CD8-positive, alpha-beta memory T cell (primary cell): ENCODE measurements at places on chromosomes 4 and X. TPM values are rescaled to one million over a fixed set of nuclear protein-coding genes. Genes with fewer than 3 reads are reported as not detected.

The VCX gene
- polyA plus RNA-seq: not detected

The NMU gene
- 2.2 TPM for polyA plus RNA-seq

- no peak overlapping the region for H3K27ac ChIP-seq
- H3K36me3 ChIP-seq: no peaks in the 10 kb centered on the region
- no peaks in the 10 kb centered on the region for H3K4me1 ChIP-seq
- H3K27me3 ChIP-seq: no peaks in the 10 kb centered on the region
Observed at GRCh38 chrX:802846-803245, 172.3 kb downstream of the SHOX start.

The GRIPAP1 gene
- 21.2 TPM for polyA plus RNA-seq

- DNase-seq: no peak
- no peaks in the 10 kb centered on the region for H3K27me3 ChIP-seq
- no peaks in the 10 kb centered on the region for H3K36me3 ChIP-seq
- H3K4me3 ChIP-seq: no peak overlapping the region
- no peaks in the 10 kb centered on the region for H3K4me1 ChIP-seq
Observed at GRCh38 chr4:125758438-125758837, 443.7 kb downstream of the FAT4 start.

The AP1AR gene
- polyA plus RNA-seq: 27.5 TPM

GRCh38 chr4:67880866-67881610 lies 2.8 kb downstream of the TMPRSS11D start:
- H3K4me3 ChIP-seq: no peak overlapping the region
- DNase-seq: no peak
- no peaks in the 10 kb centered on the region for H3K36me3 ChIP-seq
- H3K27me3 ChIP-seq: no peaks in the 10 kb centered on the region
- no peak overlapping the region for H3K27ac ChIP-seq

DNA sequence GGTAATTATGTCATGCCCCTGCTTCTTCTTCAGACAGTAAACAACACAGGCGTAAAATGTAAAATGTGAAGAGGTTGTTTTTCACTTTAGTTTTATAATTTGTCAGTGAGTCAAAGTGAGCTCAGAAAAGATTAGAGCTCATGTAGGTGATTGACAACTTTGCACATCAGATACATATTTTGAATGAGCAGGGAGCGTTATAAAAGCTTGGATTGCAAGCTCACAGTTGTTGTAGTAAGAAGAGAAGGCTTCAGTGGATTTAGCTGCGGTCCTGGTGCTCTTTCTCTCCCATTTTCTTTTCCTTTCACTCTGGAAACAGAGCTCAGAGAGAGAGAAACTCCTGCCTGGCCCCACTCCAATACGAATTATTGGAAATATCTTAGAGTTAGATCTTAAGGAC lies 26.4 kb downstream of the MTMR1 start:
- no peak overlapping the region for H3K27ac ChIP-seq
- H3K27me3 ChIP-seq: no peaks in the 10 kb centered on the region
- no peaks in the 10 kb centered on the region for H3K36me3 ChIP-seq
- DNase-seq: no peak

- H3K36me3 ChIP-seq: no peaks in the 10 kb centered on the region
- no peaks in the 10 kb centered on the region for H3K4me1 ChIP-seq
- no peak overlapping the region for H3K27ac ChIP-seq
- H3K27me3 ChIP-seq: no peaks in the 10 kb centered on the region
Observed at GRCh38 chr4:104868958-104869357, 277.7 kb upstream of the TET2 start.

- no peaks in the 10 kb centered on the region for H3K36me3 ChIP-seq
- no peak overlapping the region for H3K27ac ChIP-seq
- no peak for DNase-seq
- no peak overlapping the region for H3K4me3 ChIP-seq
- H3K27me3 ChIP-seq: no peaks in the 10 kb centered on the region
Observed at GRCh38 chr4:79820427-79820826, 252.6 kb downstream of the ANTXR2 start.

DNA sequence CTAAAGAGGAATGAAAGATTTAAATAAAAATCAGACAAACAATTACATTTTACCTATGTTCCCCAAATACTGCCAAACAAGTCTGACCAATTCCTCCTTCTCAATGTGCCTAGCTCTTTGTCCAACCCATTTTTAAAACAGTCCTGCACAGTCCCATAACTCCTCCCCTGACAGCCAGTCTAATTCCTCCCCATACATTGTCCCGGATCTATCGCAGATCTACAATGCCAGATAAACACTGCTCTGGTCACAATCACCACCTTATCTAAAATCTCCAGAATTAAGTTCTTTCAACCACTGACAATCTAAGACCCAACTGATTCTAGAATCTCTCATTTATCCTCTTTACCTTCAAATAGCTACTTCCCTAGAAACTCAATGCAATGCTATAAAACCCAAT lies 176.0 kb downstream of the APBB2 start:
- no peaks in the 10 kb centered on the region for H3K27me3 ChIP-seq
- H3K36me3 ChIP-seq: no peaks in the 10 kb centered on the region
- H3K4me1 ChIP-seq: no peaks in the 10 kb centered on the region
- DNase-seq: no peak
- no peak overlapping the region for H3K4me3 ChIP-seq
- no peak overlapping the region for H3K27ac ChIP-seq

- no peaks in the 10 kb centered on the region for H3K4me1 ChIP-seq
- H3K4me3 ChIP-seq: no peak overlapping the region
- H3K27me3 ChIP-seq: no peaks in the 10 kb centered on the region
- no peak overlapping the region for H3K27ac ChIP-seq
- DNase-seq: no peak
Observed at GRCh38 chr4:16641971-16642370, 256.5 kb downstream of the LDB2 start.

- no peaks in the 10 kb centered on the region for H3K36me3 ChIP-seq
- no peak for DNase-seq
- no peaks in the 10 kb centered on the region for H3K27me3 ChIP-seq
- no peak overlapping the region for H3K27ac ChIP-seq
- no peak overlapping the region for H3K4me3 ChIP-seq
Observed at GRCh38 chr4:116705466-116705865, 379.9 kb downstream of the TRAM1L1 start.

The MAGEA4 gene
- polyA plus RNA-seq: not detected

DNA sequence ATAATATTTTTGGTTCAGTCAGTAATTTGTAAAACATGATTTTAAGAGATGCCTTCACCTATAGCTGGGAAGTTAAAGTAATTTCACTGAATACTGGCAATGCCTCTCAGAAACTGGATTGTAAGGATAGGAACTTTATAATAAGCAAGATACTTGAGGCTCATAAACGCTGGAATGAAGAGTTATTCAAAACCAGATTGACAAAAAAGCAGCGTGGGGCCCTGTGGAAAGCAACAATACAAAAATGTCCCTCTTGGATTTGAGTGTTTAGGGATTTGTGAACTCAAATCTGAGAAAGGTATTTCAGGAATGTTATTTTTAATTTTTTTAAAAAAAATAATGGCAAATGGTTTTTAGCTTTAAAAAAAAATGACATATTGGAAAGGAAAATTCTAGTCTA lies 94.6 kb downstream of the ANK2 start:
- no peaks in the 10 kb centered on the region for H3K4me1 ChIP-seq
- no peak overlapping the region for H3K27ac ChIP-seq
- no peaks in the 10 kb centered on the region for H3K27me3 ChIP-seq
- no peak overlapping the region for H3K4me3 ChIP-seq
- no peaks in the 10 kb centered on the region for H3K36me3 ChIP-seq

The SSR4 gene
- 567 TPM for polyA plus RNA-seq

The RAI2 gene
- polyA plus RNA-seq: 0.32 TPM

The CABS1 gene
- polyA plus RNA-seq: not detected

- no peak overlapping the region for H3K27ac ChIP-seq
- no peaks in the 10 kb centered on the region for H3K4me1 ChIP-seq
- no peaks in the 10 kb centered on the region for H3K27me3 ChIP-seq
- no peak overlapping the region for H3K4me3 ChIP-seq
- DNase-seq: no peak
- no peaks in the 10 kb centered on the region for H3K36me3 ChIP-seq
Observed at GRCh38 chrX:64150775-64151174, 54.7 kb downstream of the AMER1 start.

DNA sequence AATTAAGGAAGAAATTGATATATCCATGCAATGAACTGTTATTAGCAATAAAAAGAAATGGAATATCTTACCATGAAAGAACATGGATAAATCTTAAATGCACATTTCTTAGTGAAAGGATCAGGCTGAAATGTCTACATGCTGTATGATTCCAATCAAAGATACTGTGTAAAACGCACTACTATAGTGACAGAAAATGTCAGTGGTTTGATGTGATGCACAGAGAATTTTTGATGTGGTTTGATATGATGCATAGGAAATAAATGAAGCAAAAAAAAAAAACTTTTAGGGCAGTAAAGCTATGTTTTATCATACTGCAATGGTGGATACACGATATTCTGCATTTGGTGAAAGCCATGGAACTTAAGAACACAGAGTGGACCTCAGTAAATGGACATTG lies 547.6 kb downstream of the GABRG1 start:
- no peaks in the 10 kb centered on the region for H3K36me3 ChIP-seq
- no peaks in the 10 kb centered on the region for H3K4me1 ChIP-seq
- no peaks in the 10 kb centered on the region for H3K27me3 ChIP-seq
- H3K27ac ChIP-seq: no peak overlapping the region
- DNase-seq: no peak

- no peaks in the 10 kb centered on the region for H3K4me1 ChIP-seq
- H3K4me3 ChIP-seq: no peak overlapping the region
- H3K27me3 ChIP-seq: no peaks in the 10 kb centered on the region
- no peak overlapping the region for H3K27ac ChIP-seq
- no peak for DNase-seq
- no peaks in the 10 kb centered on the region for H3K36me3 ChIP-seq
Observed at GRCh38 chr4:172842779-172843178, 325.8 kb upstream of the GALNT7 start.

The ING2 gene
- polyA plus RNA-seq: 19.7 TPM

DNA sequence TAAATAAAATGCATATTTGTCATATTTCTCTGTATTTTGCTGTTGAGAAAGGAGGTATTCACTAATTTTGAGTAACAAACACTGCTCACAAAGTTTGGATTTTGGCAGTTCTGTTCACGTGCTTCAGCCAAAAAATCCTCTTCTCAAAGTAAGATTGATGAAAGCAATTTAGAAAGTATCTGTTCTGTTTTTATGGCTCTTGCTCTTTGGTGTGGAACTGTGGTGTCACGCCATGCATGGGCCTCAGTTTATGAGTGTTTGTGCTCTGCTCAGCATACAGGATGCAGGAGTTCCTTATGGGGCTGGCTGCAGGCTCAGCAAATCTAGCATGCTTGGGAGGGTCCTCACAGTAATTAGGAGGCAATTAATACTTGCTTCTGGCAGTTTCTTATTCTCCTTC lies 3.3 kb downstream of the HTT start:
- H3K27me3 ChIP-seq: no peaks in the 10 kb centered on the region
- no peak for DNase-seq
- H3K4me1 ChIP-seq: peaks cover 37% of the 10 kb centered on the region
- H3K4me3 ChIP-seq: no peak overlapping the region

DNA sequence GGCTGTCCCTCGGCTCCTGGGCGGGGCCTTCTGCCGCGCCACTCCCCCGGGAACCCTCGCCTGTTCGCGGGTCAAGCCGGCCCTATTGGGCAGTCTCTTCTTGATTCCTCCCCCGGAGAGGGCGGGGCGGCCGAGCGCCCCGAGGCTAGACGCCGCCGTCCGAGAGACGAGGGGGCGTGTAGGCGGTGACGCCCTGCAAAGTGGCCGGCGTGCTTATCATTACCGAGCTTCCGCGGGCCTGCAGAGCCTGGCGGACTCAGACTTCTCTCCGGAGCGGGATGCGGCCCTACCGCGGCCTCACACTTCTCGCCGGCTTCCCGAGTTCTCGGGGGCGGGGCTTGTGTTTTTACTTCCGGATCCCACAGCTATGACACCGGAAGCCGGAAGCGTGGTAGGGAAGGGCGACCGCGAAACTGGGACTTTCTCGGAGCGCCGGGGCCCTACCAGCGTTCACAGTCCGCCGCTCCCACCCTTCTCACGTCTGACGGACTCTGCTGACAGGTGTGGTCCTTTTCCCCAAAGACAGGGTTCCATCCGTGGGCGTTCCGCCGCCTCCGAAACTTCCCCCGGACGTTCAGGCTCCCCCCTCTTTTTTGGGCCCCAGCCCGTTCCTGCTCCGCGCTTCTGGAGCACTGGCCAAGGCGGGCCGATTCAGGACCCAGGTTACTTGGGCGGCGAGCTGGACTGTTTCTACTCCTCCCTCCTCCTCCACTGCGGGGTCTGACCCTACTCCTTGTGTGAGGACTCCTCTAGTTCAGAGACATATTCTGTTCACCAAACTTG lies at the start of gene IKBKG:
Gene IKBKG, plus strand, starts transcription at position 376 of the 783 bp plus-strand sequence. CDS start 4,383 bp downstream, outside the sequence.
- H3K4me1 ChIP-seq: peaks cover 51% of the 10 kb centered on the region
- H3K4me3 ChIP-seq: peak within 1 kb of the TSS; percentile 93
- no peaks in the 10 kb centered on the region for H3K36me3 ChIP-seq
- no peaks in the 10 kb centered on the region for H3K27me3 ChIP-seq
- H3K27ac ChIP-seq: peak within 1 kb of the TSS; percentile 88

GRCh38 chr4:7105276-7105675 lies 37.4 kb upstream of the GRPEL1 start:
- no peak overlapping the region for H3K4me3 ChIP-seq
- H3K4me1 ChIP-seq: peaks cover 18% of the 10 kb centered on the region
- H3K36me3 ChIP-seq: no peaks in the 10 kb centered on the region
- no peak overlapping the region for H3K27ac ChIP-seq
- no peak for DNase-seq
- H3K27me3 ChIP-seq: no peaks in the 10 kb centered on the region

The CSAG1 gene
- polyA plus RNA-seq: not detected

The GPC3 gene
- not detected for polyA plus RNA-seq

The SPANXC gene
- not detected for polyA plus RNA-seq

DNA sequence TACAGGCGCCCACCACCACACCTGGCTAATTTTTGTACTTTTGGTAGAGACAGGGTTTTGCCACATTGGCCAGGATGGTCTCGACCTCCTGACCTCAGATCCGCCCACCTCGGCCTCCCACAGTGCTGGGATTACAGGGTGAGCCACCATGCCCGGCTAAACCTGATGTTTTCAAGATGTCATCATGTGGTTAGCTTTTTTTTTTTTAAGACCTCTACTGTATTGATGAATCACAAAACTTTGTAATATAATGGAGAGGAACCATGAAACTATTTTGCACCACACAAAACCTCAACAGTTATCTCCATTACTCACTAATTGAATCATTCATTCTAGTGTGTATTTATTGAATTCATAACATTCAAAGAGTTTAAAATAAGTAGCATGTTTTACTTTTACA lies 94.7 kb upstream of the NEIL3 start:
- H3K4me3 ChIP-seq: no peak overlapping the region
- no peak for DNase-seq
- H3K36me3 ChIP-seq: no peaks in the 10 kb centered on the region
- no peak overlapping the region for H3K27ac ChIP-seq
- no peaks in the 10 kb centered on the region for H3K4me1 ChIP-seq
- H3K27me3 ChIP-seq: no peaks in the 10 kb centered on the region

- H3K4me1 ChIP-seq: no peaks in the 10 kb centered on the region
- H3K27me3 ChIP-seq: no peaks in the 10 kb centered on the region
- no peak overlapping the region for H3K4me3 ChIP-seq
- no peak overlapping the region for H3K27ac ChIP-seq
Observed at GRCh38 chr4:6385288-6385687, 87.1 kb downstream of the PPP2R2C start.
